ENCODE measurements at places on chromosomes 6 and 20.
A peak's percentile ranks its signal among the peaks of the same experiment; 100 is the strongest.

DNA sequence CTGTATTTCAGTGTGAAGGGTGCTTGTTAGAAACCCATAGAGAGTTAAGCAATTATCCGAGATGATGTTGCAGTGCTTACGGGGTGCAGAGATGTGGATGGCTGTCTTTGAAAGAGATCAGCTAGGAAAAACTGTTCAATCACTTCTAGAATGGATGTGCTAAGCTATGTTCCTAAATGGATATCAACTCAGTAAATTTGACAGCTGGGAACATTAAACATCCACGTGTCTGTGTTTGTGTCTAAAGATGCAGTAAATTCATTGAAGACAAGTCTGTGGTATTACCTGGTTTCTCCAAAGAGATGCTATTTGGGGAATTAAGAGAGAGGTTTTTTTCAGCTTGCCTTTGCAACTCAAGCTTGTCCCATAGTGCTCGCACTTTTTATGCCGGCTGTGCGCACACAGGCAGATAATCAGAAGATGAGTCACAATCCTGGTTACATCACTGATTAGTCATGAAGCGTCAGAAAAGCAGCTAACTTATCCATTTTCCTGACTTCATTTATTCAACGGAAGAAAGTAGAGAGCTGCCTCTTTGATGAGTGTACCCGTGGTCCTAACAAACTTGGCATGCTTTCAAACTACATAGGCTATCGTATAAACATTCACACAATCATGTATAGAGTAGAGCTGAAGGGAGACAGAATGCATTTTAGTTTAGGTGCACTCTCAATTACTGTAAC is 691.7 kb upstream of the SLC35B3 start:
- no peak for DNase-seq

GRCh38 chr6:126876446-126876845 is 242.0 kb upstream of the RSPO3 start:
- DNase-seq: no peak

DNA sequence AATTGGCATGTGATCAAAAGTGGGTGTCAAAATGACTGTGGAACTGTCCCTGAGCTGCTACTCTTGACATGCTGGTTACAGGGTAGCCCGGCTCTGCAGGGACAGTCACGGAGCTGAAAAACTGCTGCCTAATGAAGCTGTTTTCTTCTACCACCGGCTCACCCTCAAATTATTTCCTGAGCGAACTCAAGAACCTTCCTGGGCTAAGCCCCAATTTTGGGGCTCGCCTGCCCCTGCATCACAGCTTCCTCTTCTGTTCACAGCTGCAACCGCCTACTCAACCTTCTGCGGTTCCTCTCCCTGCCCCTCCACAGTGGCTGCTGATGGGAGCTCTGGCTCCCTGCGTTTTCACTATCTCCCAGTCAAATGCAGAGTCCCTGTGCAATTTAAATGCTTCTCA is 110.8 kb upstream of the MLN start:
- no peak for DNase-seq

DNA sequence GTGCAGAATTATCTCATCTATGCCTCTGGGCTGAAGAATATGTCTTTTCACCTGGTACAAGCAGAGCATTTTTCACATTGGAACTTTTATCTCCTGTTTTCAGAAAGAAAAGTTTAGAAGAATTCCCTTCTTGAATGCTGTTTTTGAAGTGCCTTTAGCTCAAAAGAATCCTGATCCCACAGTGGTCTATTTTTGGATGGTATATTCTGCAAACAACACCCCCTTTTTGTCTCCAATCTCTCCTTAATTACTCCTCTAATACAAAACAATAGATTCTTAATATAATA is 57.7 kb upstream of the HFE start:
- no peak for DNase-seq

DNA sequence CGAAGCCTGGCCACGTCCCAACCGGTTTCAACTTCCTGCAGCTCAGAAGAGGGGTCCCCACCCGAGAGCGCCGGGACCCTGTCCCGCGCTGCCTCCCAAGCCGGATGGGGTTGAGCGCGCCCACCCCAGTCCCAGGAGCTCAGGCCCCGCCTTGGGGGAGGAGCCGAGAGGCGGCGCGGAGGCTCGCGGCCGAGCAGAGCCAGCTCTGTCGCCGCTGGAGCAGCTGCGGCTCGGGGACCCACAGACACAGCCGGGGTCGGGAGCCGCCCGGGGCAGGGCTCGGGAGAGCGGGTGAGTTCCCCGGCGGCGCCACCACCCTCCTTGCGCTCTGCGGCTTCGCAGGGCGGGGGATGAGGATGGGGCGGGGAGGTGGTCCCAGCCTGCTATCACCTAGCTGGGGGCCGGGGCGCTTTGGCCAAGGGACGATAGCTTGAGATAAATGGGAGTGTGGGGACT is at the start of gene PPP1R16B:
Gene PPP1R16B (plus strand): TSS at position 196 of the 456 bp plus-strand sequence. CDS start 30,229 bp downstream, outside the sequence.
- DNase-seq: peak; percentile 21

GRCh38 chr20:62215020-62215990 is 4.8 kb downstream of the HRH3 start:
- no peak for DNase-seq

DNA sequence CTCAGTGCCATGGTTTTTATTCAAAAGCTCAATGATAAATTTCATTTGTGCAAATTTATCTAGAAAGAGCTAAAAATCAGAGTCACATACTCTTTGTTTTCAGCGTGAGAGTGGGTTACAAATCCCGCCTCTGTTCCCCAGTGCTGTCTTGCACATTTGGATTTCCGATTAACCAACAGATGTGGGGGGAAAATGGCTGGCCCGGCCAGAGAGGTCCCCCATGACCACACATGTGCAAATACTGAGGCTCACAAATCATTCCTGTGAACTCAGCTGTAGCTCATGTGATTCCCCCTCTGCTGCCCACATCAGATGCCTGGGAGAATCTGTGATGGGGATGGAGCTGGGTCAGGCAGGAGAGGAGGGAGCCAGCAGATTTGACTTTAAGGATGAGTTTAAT is 168.7 kb downstream of the PAX1 start:
- DNase-seq: no peak

DNA sequence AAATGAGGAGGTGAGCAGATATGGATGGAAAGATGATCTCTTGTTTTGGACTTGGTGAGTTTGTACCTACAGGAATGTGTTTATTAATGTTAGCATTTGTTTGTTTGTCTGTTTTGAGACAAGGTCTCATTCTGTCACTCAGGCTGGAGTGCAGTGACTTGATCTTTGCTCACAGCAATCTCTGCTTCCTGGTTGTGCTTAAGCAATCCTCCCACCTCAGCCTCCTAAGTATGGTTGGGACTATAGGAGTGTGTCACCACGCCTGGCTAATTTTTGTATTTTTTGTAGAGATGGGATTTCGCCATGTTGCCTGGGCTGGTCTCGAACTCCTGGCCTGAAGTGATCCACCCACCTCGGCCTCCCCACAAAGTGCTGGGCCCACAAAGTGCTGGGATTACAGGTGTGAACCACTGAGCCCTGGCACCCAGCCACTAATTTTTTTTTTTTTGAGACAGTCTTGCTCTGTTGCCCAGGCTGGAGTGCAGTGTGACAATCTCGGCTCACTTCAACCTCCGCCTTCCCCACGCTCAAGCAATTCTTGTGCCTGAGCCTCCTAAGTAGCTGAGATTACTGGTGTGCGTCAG is 7.1 kb downstream of the CASP8AP2 start:
- no peak for DNase-seq

GRCh38 chr6:20706939-20707485 is 172.8 kb downstream of the CDKAL1 start:
- DNase-seq: peak; percentile 71

GRCh38 chr6:33014841-33015634 is 5.6 kb upstream of the HLA-DOA start:
- DNase-seq: peak; percentile 76

- DNase-seq: no peak
Observed at GRCh38 chr6:15255481-15255880, 9.6 kb downstream of the JARID2 start.

GRCh38 chr6:29510202-29510601 is 22.4 kb upstream of the MAS1L start:
- peak; percentile 61 for DNase-seq

DNA sequence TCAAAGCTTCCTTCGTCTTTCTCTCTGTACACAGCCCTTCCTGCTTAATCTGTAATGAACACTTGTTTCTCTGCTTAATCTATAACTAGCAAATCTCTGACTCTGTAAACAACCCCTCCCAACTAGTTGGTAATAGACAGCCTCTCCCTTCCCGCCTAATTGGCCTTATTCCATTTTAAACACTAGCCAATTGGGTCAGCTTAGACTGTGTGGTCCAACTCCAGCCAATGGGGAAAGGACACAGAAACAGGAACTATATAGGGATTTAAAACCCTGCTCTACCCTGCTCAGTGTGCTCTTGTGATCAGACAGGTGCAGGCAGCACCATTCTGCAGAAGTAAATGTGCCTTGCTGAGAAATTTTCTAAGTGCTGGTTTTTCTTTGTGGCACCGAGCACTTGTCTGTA is 18.5 kb downstream of the CHD6 start:
- DNase-seq: no peak

- peak; percentile 20 for DNase-seq
Observed at GRCh38 chr20:54015496-54015895, 54.9 kb downstream of the BCAS1 start.

GRCh38 chr6:2378046-2378657 is 132.7 kb upstream of the GMDS start:
- DNase-seq: no peak

- no peak for DNase-seq
Observed at GRCh38 chr6:16582446-16583143, 178.7 kb downstream of the ATXN1 start.

- no peak for DNase-seq
Observed at GRCh38 chr6:126210398-126211075, 129.4 kb upstream of the CENPW start.

DNA sequence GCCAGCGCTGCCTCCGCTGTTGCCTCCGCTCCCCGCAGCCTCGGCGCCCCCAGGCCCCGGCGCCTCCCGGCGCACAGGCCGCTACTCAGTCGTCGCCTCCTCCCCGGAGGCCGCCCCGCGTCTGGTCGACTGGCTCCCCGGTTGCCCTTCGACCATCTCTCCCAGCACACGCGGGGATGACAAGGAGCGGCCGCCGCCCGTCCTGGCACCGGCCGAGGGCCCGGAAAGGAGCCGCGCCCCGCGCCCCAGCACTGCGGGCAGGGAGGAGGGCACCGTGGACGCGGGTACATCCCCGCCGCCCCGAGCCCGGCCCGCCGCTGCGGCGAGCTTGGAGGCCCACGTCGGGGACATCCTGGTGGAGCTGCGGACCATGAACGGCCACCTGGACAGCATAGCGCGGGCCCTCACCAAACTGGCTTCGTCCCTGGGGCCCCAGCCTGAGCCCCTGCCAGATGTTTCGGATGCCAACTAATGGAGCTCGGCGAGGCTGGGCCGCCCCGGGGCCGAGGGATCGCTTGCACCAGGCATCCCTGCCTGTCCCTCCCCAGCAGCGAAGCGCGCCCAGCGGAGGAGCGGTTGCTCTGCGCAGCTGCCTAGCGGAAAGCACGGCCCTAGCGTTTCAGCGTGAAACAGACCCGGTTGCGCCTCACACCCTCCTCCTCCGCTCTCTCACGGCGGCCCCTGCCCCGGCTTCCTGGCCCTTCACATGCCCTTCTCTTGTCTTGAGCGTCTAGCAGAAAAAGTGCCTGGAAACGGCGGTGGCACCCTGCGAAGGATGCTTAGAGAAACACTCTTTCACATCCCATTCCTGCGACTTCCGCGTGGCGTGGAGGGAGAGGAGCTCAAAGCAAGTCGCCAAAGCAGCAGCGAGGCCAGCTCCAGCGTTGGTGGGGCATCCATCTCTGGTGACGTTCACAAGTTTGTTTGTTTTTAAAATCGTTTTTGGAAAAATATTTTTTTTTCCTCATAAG is 285.8 kb upstream of the SUPT3H start:
- DNase-seq: peak; percentile 37

DNA sequence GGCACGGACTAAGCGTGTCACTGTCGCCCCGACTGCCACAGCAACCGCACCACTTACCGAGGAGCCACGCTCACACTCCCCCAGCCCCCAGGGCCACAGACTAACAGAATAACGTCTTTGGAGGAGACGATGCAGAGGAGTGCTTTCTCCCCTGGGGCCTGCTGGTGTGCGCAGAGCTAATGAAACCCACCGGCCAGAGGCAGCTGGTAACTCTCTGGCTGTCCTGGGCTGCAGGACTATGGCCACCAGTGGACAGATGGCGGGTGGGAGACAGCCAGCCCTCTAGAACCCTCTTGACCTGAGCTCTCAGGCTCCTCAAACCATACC is 228.0 kb downstream of the DLL1 start:
- no peak for DNase-seq

GRCh38 chr6:114952229-114952628 is 609.4 kb upstream of the HS3ST5 start:
- DNase-seq: no peak

GRCh38 chr6:131053546-131054240 is 9.4 kb downstream of the EPB41L2 start:
- DNase-seq: no peak

DNA sequence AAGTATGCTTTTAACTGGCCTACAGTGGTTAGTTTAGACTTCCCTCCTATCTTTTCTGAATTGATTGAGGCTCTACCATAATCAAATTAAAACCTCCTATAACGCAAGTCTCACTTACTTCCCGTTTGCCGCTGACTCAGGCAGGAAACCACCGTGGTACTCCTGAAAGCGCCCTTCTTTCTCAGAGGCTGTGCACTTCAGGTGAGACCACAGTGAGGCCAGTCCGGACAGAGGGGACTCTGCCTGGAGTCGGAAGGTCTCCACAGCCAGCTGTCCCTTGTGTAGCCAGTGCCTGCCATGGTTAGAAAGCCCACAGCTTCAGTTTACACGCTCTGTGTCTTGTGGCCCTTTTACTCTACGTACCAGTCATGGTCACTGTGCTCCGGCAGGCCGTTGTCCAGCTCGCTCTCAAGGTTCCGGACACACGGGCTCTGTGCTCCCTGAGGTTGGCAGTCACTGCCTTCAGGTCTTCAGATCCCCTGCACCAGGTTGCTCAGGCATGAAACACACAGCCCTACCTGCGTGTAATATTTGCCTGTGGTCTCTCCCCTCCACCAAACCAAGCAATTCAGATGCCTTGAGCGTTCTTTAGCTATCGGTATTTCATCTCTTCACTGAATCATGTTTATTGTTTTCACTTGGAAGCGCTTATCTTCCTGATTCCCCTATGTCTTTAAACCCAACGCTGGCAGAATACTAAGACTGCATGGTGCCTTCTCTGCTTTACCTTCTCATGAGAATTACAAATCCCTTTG is 178.8 kb downstream of the SMOC2 start:
- DNase-seq: no peak

GRCh38 chr6:113847447-113847846 is 9.7 kb upstream of the MARCKS start:
- DNase-seq: peak; percentile 40

DNA sequence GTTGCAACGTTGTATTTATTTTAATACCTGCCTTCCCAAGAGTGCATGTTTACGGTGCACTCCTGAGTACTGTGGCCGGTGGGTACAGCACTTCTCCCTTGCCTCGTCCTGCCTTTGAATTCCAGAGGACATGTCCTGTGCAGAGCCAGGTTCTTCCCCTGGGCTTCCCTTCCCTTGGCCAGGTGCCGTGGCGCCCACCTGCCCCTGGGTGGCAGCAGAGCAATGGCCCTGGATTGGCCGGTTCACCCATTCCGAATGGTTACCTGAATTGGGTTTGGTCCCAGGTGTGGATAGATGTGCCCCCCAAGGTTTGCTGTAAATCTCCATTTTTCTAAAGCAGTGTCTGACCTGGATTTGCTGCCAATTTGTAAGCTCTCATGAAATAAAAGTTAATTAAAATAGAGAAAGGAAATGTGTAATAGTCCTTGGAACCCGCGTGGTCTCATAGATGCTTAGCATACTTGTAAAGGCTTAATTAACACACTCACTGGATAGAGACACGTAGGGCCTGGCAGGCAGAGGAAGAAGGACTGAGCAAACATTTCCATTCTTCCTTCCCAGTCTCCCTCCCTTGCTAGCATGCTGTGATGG is 40.6 kb downstream of the DTD1 start:
- no peak for DNase-seq

GRCh38 chr6:103356531-103356930 is 1503.2 kb downstream of the HACE1 start:
- no peak for DNase-seq
